WERI-Rb-1 (cell line): ENCODE measurements at places on chromosomes 11 and 22.

- no peak for DNase-seq
These were observed 10.8 kb downstream of the OPCML start for GRCh38 chr11:133521502-133521901.

- DNase-seq = no peak
These were observed 98.9 kb downstream of the ARHGAP20 start for GRCh38 chr11:110613197-110613918.

GRCh38 chr11:104120493-104121137 is 43.3 kb downstream of the PDGFD start:
- DNase-seq = no peak

GRCh38 chr11:80826808-80827207 is 1386.0 kb upstream of the TENM4 start:
- DNase-seq = no peak

- no peak for DNase-seq
These were observed 1.1 kb downstream of the DPF2 start for GRCh38 chr11:65334696-65335295.

GRCh38 chr11:66848671-66849500 is 5.6 kb downstream of the RCE1 start:
- no peak for DNase-seq

DNA sequence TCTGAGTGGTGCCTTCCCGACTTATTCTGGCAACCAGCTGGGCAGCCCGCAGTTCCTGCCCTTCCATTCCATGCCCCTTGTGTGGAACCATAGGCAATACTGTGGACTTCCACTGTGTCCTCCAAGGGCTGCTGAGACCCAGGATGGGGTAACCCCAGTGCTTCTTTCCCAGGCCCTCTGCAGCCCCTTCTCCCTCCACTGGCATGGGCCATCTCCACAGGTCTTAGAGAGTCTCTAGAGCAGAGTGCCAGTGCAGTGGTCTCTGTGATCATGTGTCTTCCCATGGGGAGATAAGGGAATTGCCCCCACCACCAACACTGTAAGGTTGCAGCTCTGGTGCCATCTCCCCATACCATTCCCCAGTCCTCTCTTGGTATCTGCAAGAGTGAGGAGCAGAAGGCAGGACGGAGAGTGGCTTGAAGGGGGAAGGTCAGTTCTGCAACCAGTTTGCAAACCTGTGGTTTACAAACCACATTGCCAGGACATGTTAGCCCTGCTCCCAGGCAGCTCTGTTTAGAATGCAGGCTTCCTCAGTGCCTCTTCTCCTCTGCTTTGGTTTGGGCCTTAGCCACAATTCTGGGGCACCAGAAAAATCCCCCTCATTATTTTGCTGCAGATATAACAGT is 20.9 kb upstream of the DRD2 start:
- no peak for DNase-seq

- no peak for DNase-seq
These were observed 208.8 kb downstream of the DCDC1 start for GRCh38 chr11:31160504-31161422.

- DNase-seq = no peak
These were observed 141.3 kb downstream of the ATG16L2 start for GRCh38 chr11:72955466-72955865.

DNA sequence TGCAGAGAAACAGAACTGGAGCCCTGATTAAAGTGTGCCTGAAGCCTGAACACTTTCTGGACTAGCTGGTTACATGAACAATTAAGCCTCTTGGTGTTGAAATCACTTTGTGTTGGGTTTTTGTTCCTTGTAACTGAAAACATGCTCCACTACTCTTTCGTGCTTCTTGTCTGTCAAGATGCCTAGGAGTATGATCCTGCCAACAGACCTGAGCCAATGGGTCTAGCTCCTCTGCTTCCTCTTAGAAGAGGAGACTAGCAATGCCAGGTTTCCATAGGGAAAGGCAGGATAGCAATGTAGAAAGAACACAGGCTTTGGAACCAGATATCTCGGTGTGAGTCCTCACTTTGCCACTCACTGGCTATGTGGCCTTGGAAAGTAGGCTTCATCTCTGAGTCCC is 40.3 kb downstream of the IRAG1 start:
- no peak for DNase-seq

- DNase-seq = no peak
These were observed 469.2 kb upstream of the ANO5 start for GRCh38 chr11:21723678-21724077.

DNA sequence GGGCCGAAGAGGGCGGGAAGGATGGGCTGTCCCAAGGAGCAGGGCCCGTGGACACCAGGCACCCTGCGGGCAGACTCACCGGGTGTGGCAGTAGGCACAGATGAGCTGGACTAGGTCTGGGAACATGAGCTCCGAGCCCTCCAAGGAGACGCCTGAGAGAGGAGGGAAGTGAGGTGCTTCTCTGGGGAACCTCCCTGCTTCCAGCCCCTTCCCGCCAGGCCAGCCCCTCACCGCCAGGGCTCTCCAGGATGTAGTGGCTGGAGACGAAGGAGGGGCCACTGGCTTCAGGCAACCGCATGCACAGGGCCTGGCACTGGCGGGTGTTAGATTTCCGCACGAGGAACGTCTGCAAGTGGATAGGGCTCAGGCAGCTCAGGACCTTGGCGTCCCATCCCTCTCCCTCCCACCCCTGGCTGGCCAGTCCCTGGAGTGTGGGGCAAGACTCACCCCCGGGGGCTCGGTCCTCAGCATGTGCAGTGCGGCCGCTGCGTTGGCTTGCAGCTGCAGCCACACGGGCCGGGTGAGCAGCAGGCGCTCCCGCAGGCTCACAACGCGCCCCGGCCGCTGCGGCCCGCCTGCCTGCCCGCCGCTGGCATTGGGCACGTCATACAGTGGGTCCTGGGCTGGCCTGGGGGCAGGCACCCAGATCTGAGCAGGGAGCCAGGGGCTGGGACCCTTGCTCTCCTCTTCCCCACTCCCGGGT is 552 bp downstream of the RIN1 start:
- DNase-seq = no peak

- no peak for DNase-seq
These were observed 166.2 kb downstream of the NELL1 start for GRCh38 chr11:20835561-20835960.

DNA sequence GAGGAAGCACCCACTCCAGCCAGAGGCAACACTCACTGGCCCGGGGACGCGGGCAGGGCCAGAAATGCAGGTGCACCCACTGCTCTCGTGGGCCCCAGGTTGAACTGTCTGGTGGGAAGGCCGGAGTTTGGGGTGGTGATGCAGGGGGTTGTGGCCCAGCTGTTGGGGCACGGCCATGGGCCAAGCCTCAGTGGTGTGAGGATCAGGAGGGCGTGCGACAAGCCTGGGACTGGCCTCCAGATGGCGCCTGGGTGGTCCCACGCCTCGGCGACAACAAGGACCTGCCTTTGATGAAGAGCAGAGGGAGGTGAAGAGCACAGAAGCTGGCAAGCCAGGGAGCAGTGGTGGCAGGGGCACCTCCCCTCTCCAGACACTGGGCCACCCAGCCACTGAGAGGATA is 240.8 kb downstream of the BRD1 start:
- peak; percentile 21 for DNase-seq

DNA sequence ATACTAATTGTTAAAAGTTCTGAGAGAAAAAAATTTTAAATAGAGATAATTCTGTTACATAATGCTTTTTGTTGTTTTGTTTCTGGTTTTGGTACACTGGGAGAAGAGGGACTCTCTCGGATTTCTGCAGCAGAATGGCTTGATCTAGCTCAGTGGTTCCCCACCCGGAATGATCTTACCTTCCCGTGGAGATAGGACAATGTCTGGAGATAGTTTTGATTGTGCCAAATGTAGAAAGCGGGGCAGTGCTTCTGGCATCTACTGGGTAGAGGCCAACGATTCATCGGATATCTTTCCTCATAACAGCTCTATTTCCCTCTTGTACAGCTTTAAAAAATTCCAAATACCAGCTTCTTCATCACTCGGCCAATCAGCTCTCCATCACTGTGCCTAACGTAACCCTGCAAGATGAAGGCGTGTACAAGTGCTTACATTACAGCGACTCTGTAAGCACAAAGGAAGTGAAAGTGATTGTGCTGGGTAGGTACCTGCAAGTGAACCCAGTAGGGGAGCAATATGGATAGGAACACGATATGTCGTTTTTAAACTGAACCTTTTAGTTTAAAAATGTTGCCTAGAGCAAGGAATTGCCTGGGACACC is 13.2 kb downstream of the CRTAM start:
- DNase-seq = no peak

DNA sequence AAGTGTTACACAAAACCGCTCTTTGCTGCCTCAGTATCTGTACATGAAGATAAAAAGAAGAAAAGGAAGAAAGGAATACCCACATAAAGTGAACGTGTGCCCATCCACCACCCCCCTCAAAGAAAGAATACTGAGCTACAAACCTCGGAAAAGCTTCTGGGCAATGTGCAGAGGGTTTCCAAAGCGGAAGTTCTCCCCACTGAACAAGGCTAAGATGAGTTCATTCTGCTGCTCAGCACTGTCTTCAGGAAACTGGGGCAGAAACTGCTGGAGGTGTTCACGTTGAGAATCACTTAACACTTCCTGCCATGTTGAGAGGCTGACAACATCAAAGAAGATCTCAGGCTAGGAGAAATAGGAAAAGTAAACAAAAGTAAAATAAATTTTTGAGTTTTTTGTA is 6.9 kb downstream of the NFRKB start:
- no peak for DNase-seq

- DNase-seq = no peak
These were observed 38.1 kb downstream of the AHNAK start for GRCh38 chr11:62508336-62509058.

- DNase-seq = peak; percentile 46
These were observed 62.8 kb upstream of the PRR5 start for GRCh38 chr22:44638971-44639760.

- DNase-seq = no peak
These were observed 48.9 kb upstream of the SHANK2 start for GRCh38 chr11:71301046-71301857.

DNA sequence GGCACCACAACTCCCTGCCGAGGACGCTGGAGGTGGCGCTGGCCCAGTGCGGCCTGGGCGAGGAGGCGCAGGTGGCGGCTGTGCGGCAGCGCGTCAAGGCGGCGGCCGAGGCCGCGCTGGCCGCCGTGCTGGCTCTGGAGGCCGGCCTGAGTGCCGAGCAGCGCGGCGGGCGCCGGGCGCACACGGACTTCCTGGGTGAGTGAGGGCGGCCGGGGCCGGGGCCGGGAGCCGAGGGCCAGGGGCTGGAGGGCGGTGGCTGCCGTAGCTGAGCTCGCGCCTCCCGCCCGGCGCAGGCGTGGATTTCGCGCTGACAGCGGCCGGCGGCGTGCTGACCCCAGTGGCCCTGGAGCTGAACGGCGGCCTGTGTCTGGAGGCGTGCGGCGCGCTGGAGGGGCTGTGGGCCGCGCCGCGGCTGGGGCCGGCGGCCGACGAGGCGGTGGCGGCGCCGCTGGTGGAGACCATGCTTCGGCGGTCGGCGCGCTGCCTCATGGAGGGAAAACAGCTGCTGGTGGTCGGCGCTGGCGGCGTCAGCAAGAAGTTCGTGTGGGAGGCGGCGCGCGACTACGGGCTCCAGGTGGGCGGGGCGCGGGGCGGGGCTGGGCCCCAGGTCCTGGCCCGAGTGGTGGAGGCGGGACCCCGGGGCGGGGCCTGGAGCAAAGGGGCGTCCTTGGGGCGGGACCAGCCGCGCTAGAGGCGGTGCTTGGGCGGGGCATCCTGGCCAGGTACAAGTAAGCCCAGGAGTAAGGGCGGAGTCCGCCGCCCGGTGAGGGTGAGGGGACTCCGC is 5.4 kb downstream of the CARNS1 start:
- peak; percentile 97 for DNase-seq

DNA sequence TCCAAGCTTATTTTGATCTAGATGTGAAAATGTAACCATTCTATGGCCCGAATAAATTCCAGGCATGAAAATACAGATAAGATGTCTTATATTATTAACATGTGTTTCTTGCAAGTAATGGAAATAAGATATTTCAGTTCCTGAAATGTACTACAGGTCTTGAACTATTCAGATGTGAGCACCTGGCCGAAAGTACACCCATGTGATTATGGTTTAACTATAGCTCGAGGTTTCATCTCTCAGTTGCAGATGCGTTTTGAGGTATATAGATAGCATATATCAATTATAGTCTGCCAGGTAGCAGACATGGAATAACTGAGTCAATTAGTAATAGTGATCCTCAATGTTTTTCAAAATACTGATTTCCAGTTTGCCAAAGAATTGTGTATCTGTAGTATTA is 68.3 kb downstream of the DDIAS start:
- DNase-seq = no peak

- DNase-seq = no peak
These were observed 66.1 kb downstream of the NFAM1 start for GRCh38 chr22:42365942-42366695.

- DNase-seq = no peak
These were observed 78.8 kb upstream of the PRODH start for GRCh38 chr22:19014886-19015285.

GRCh38 chr11:128029219-128029722 is 558.1 kb downstream of the ETS1 start:
- no peak for DNase-seq

- no peak for DNase-seq
These were observed 463 bp downstream of the TMEM126B start for GRCh38 chr11:85628771-85629341.

GRCh38 chr11:91563176-91563575 is 661.4 kb upstream of the FAT3 start:
- no peak for DNase-seq

DNA sequence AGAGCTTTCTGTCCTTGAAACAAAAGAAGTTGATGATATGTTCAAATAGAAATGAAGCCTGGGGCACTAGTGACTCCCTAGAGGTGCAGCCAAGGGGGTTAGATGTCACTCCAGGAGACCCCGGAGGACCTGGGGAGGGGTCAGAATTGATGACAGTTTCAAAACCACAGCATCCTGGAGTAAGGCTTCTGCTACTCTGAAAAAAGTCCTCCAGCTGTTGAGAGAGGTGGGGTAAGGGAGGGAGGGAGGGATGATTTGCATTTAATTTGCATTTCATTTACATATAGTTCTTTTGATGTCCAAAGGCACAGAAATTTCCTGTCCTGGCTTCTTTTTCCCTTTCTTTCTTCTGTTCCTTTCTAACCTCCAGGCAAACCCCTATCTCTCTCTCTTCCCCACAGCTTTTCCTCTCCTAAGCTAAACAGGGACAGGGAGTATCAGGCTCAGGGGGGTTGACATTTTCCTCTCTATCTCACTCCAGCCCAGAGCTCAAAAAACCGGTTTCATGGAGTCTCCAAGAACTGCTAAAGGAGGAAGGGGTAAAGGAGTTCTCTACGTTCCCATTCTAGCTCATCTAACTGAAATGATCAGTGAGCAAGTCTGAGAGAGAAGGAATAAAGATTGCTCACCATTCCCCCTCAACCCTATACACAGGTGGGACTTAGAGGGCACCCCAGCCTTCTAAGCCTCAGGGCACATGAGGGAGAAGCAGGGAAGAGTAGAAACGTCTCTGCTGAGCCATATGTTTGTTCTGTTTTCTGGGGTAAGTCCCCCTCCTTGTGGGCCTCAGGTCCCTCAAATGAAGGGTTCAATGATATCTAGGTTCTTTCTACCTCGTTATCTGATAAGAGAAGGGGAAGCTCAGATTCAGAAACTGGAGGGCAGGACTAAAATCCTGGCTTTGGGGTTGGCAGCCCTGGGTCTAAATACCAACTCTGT is 3.5 kb upstream of the POU2F3 start:
- DNase-seq = no peak
